ENCODE measurements at places on chromosomes 6 and 20.

- DNase-seq, result no peak
Measured at GRCh38 chr6:20542927-20543602, 8.8 kb downstream of the CDKAL1 start.

DNA sequence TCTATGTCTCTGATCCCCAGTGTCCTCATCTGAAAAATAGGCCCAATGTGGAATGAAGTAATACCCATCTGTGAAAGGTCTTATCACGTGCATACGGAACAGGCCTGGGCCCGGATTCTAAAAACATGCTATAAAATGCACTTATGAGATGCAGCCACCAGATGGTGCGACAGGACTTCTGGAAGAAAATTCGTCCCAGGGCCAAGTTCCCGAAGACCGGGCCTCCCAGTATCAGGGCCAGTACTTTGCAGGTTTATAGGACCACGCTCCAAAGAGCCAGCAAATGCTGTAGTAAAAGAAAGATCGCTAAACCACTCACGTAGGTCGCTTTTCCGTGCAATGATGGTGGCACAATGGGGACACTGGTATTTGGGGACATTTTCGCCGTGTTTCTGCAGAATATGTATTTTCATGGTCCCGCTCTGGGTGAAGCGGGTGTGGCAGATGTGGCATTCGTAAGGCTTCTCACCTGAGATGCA, 10.6 kb downstream of the CTCFL start:
- DNase-seq, result peak; percentile 73

DNA sequence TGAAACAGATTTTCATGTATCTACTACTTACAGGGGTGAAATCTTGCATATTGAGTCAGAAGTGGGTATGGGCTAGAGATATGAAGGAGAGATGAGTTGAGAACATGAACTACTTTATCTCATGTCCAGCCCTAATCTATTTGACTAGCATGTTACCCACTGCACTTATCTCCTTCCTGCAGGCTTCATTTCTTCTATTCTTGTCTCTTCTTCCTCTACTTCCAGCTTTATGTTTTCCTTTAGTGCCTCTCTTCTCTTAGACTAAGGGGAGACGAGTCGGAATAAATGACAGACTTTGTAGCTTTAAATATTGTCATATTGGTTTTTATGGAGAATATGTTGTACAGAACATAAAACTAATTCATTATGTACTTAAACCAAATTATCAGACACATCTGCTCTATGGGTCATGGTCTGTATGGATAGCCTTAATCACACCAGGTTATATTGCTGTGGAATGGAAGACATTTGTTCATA, 5.3 kb downstream of the RAB32 start:
- no peak for DNase-seq

GRCh38 chr20:40651151-40651550, 37.9 kb downstream of the MAFB start:
- DNase-seq, result no peak

GRCh38 chr6:35258858-35259193, 709 bp upstream of the ZNF76 start:
- DNase-seq, result peak; percentile 53

GRCh38 chr6:28982476-28983266, 22.4 kb downstream of the ZNF311 start:
- no peak for DNase-seq

DNA sequence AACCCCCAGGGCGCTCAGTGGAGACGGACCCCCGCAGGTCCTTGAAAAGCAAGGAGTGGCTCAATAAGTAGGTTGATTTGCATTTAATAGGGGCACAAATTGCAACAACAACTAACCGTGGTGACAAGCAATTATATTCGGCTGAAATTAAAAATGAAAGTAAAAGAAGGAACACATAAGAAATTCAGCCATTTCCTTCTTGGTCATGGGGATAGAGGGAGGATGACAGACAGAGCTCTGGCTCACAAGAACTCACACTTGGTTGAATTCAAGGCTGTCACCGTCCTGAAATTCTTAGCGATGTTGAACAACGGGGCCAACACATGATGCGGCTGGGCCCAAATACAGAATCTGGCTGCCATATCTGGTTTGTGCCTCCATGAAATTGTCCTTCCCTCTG, 129.0 kb downstream of the EDN3 start:
- no peak for DNase-seq

DNA sequence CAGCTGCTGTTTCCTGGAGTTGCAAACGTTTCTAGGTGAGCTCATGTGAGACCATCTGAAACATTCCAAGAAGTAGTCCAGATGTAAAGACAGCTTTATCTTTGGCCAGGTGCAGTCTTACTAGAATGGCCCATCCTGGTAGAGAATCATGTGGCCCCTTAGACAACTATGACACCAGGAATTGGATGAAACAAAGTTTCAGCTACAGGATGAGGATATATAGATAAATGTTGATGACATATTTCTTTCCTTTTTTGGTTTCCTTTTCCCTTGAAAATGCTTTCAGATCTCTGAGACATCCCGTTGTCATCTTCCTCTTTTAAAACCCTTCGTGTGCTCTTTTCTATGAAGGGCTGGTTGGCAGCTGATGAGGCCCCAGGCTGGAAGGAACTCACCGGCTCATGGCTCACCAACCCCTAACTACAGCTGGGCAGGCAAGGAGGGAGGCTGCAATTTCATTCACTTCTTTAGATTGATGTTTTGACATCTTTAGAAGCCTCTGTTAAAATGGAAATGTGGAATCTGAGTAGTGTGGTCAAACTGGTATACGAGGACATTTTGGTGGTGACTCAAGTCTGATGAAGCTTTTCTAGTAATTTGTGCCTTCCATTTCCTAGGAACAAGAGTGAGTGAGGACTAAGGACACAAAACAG, 167.9 kb upstream of the TNFAIP3 start:
- DNase-seq, result no peak
